Kidney (tissue), 22 donors: ENCODE measurements at places on chromosomes 2 and 18. TPM values are rescaled to one million over a fixed set of nuclear protein-coding genes. Genes with fewer than 3 reads are reported as not detected.

- H3K27ac ChIP-seq: no peak overlapping the region
- no peak for DNase-seq
- no peaks in the 10 kb centered on the region for H3K36me3 ChIP-seq
- H3K4me1 ChIP-seq: no peaks in the 10 kb centered on the region
Observed at GRCh38 chr2:150282771-150283371, 204.6 kb downstream of the RND3 start.

DNA sequence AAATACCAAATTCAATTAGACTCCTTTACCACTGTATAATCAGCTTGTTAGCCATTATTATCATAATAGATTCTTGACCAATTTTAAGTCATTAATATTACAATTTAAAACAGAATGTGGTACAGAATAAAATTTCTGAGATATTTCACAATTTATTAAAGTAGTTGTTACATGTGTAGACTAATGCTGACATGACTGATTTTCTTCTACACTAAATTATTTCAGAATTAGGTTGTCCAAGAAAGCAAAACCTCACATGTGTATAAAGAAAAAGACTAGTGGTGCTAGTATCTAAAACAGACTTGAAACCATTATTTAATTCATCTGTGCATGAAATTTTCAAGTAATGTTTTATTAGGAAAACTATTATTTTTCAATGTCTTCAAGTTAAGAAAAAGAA lies 79.2 kb upstream of the COL3A1 start:
- no peaks in the 10 kb centered on the region for H3K36me3 ChIP-seq
- no peak for DNase-seq
- H3K27me3 ChIP-seq: no peaks in the 10 kb centered on the region
- no peaks in the 10 kb centered on the region for H3K4me1 ChIP-seq
- H3K4me3 ChIP-seq: no peak overlapping the region

- no peak overlapping the region for H3K27ac ChIP-seq
- no peaks in the 10 kb centered on the region for H3K27me3 ChIP-seq
- H3K36me3 ChIP-seq: no peaks in the 10 kb centered on the region
- peaks cover 23% of the 10 kb centered on the region for H3K4me1 ChIP-seq
- H3K4me3 ChIP-seq: no peak overlapping the region
- DNase-seq: no peak
Observed at GRCh38 chr2:200320344-200320743, 13.9 kb downstream of the SPATS2L start.

DNA sequence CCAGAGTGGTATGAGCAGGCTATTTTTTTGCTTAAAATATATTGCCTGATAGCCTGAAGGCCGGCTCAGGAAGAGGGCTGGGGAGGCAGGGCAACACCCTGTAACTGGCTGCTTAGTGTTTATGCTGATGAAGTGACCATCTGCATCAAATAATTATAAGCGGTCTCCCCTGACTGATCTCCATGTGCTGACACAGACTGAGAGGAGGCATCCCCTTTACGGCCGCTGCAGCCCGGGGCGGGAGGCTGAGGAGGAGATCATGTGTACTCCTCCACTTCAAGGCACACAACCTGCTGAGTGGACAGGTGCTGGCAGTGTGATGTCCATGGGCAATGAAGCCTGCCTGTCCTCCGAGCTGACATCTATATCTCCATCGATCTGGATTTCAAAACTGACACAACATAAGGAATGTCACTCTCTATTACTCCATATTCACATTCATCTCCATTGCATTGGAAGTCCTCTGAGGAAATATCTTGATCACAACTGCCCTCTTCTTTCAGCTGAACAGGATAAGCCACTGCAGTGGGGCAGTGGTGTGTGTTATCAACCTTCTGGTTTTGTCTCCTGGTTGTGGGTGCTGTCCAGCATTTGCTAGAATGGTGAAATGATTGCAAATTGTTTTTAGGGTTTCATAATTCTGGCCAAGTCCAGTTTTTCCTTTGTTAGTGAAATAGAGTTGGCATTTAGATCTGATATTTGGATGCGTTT lies 143.5 kb downstream of the AQP4 start:
- no peak for DNase-seq
- H3K36me3 ChIP-seq: no peaks in the 10 kb centered on the region
- no peak overlapping the region for H3K27ac ChIP-seq
- no peaks in the 10 kb centered on the region for H3K4me1 ChIP-seq

DNA sequence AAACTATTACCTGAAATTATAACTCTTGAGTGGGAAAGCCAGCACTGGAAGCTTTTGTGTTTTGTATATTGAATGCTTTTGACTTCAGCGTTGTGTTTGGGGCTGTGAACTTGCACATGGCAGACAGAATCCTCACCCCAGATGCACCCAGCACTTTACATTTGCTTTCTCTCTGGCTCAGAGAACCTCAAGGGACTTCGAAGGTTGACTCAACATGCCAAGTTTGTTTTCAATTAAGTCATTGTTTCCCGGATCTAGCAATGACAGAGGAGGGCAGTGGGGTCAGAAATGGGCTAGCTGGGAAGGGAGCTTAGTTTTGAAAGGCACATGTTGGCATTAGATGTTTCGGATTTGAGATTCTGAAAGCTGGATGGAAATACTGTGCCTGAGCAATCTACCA lies 22.4 kb downstream of the TET3 start:
- DNase-seq: no peak
- no peaks in the 10 kb centered on the region for H3K36me3 ChIP-seq
- no peaks in the 10 kb centered on the region for H3K27me3 ChIP-seq
- no peak overlapping the region for H3K4me3 ChIP-seq
- no peak overlapping the region for H3K27ac ChIP-seq
- peaks cover 17% of the 10 kb centered on the region for H3K4me1 ChIP-seq

- H3K27ac ChIP-seq: no peak overlapping the region
- DNase-seq: no peak
- H3K4me1 ChIP-seq: no peaks in the 10 kb centered on the region
- peaks cover 6% of the 10 kb centered on the region for H3K36me3 ChIP-seq
- no peaks in the 10 kb centered on the region for H3K27me3 ChIP-seq
Observed at GRCh38 chr18:76362676-76363075, 132.4 kb downstream of the ZNF516 start.

DNA sequence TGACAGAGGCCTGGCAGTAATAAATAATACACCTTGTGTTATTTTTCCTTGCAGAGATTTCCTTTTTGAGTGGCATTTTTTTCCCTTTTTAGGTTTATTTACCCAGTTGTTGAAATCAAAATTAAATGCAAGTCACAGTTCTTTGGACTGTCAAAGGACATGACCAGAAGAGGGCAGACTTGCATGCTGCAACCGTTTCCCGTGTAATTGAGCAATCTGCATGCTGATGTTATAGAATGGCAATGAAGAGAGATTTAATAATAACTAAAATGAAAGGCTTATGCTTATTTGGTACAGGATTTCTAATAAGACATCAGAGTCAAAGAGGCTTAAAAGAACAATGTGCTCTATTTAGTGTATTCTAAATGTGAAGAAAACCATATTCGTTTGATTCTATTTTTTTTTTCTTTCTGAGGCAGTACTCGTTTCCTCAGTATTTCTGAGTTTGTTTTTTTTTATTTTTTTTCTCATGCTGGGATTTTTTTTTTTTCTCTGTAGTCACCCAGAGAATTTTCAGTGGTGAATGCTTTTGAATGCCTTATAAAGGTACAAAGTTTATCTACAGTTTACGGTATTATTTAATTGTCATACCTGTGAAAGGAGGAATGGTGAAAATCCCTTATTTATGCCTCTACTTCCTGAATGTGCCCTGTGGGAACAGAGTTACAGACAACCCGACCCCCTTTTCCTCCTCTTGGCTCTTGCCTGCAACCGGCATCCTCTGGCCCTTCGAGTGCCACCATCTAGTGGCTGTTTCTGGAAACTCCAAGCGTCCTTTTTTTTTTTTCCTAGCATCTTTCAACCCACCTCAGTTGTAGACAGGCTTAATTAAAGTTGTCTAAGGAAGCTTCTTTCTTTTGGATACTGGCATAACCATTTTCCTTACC lies 368.5 kb downstream of the LRRTM1 start:
- no peak overlapping the region for H3K27ac ChIP-seq
- H3K27me3 ChIP-seq: no peaks in the 10 kb centered on the region
- no peak overlapping the region for H3K4me3 ChIP-seq
- peak; percentile 81 for DNase-seq
- H3K36me3 ChIP-seq: no peaks in the 10 kb centered on the region

DNA sequence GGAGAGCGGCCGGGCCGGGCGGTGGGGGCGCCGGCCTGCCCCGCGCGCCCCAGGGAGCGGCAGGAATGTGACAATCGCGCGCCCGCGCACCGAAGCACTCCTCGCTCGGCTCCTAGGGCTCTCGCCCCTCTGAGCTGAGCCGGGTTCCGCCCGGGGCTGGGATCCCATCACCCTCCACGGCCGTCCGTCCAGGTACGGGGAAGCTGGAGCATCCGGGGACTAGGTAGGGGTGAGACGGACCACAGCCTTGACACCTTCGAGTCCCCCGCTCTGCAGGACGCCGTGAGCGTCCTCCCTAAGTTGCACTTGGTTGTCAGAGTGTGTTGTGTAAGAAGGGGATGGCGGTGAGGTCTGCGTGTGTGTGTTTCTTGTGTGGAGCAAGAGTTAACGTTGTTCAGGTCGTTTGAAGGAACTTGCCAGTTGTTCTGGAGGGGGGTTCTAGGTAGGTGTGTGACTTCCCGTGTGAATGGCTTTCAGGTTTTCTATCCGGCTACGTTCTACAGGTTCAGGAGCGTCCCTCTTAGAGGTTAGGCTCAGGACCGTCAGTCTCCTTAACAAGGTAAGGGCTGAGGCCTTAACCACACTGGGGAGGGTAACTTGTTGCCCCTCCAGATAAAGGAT lies 393 bp downstream of the IL1R1 start:
- H3K27ac ChIP-seq: peak overlapping the region; percentile 91
- no peak for DNase-seq
- H3K4me3 ChIP-seq: peak overlapping the region; percentile 91
- H3K27me3 ChIP-seq: no peaks in the 10 kb centered on the region
- H3K36me3 ChIP-seq: no peaks in the 10 kb centered on the region

GRCh38 chr2:46010925-46011490 lies 286.2 kb upstream of the EPAS1 start:
- H3K4me3 ChIP-seq: no peak overlapping the region
- no peak overlapping the region for H3K27ac ChIP-seq
- no peaks in the 10 kb centered on the region for H3K27me3 ChIP-seq
- no peaks in the 10 kb centered on the region for H3K4me1 ChIP-seq

- DNase-seq: no peak
- H3K27me3 ChIP-seq: no peaks in the 10 kb centered on the region
- no peaks in the 10 kb centered on the region for H3K4me1 ChIP-seq
- H3K36me3 ChIP-seq: no peaks in the 10 kb centered on the region
- no peak overlapping the region for H3K27ac ChIP-seq
Observed at GRCh38 chr2:97849881-97850528, 136.6 kb downstream of the ZAP70 start.

- no peak overlapping the region for H3K4me3 ChIP-seq
- no peaks in the 10 kb centered on the region for H3K27me3 ChIP-seq
- DNase-seq: no peak
Observed at GRCh38 chr2:69581774-69582581, 61.6 kb downstream of the AAK1 start.

DNA sequence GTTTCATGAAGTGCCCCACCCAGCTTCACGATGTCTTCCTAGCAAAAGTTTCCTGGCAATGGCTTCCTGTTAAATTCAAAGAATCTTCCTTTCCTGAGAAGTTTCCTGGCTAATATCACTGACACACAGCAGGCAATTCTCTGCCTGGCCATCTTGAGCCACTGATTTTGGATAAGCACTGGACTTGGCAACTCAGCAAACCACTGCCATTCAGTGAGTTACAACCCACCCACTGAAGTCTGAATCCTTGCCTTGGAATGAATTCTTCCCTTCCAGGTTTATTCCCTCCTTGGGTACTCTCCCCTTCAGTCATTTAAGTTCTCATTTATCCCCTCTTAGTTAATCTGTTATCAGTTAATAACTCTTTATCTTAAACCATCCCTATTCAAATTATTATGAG lies 426.0 kb downstream of the MBD2 start:
- H3K27ac ChIP-seq: no peak overlapping the region
- H3K4me1 ChIP-seq: no peaks in the 10 kb centered on the region
- H3K27me3 ChIP-seq: no peaks in the 10 kb centered on the region
- no peaks in the 10 kb centered on the region for H3K36me3 ChIP-seq
- no peak for DNase-seq
- no peak overlapping the region for H3K4me3 ChIP-seq

DNA sequence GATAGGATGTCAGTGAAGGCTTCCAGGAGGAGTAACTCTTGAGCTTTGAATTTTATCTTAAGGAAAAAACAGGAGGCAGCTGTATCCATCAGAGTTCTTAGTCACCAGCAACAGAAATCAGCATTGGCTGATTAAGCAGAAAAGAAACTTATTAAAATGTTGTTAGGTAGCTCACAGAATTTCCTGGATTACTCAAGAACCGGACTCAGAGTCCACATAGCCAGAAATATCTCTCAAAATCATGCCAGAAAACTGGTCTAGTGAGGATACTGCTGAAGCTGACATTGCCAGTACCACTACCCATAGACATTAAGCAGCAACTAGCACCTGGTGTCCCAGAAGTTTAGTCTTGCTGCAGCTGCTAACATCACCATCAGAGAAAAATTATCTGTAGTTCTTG lies 10.1 kb upstream of the AFTPH start:
- no peak for DNase-seq
- H3K27ac ChIP-seq: no peak overlapping the region
- H3K27me3 ChIP-seq: no peaks in the 10 kb centered on the region
- no peaks in the 10 kb centered on the region for H3K4me1 ChIP-seq
- H3K4me3 ChIP-seq: no peak overlapping the region

DNA sequence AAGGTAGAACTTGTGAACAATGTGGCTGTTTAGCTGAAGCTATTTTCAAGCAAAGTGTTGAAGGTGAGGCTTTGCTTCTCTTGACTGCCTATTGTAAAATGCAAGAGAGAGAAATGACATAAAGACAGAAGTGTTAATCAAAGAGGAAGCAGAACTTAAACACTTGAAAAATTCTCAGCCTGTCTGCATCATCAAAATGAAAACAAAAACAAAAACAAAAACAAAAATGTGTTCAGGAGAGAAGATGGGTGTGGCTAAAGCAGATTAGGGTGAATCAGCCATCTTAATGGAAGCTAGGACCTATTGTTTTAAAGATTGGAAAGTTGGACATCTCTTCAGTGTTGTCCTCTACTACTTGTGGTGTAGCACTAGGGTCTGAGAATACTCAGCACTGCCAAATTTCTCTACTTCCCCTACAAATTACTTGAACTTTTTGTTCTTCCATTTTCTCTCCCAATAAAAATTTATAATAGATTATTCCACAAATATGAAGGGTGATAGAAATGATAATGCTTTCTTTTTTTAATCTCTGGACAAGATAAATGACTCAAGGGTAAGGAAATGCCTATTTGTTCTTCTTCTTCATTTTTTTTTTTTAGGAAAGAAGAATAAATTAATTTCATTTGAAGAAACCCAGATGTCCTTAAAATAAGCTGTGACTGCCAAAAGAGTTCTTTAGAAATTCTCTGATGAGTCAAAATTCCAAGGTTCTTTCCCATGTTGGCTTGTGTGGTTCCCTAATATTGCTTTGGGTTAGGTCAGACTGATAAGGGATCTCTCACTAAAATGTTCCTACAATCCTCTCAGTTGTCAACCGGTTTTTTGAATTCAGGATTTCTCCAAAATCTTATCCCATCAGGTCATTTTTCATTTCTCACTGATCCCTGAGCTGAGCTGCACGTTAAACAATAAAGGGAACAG lies 571.2 kb upstream of the ZEB2 start:
- no peak overlapping the region for H3K4me3 ChIP-seq
- no peak overlapping the region for H3K27ac ChIP-seq
- no peaks in the 10 kb centered on the region for H3K4me1 ChIP-seq
- no peak for DNase-seq
- no peaks in the 10 kb centered on the region for H3K27me3 ChIP-seq

CEP68 gene
- total RNA-seq: 20.3 TPM

MLPH gene
- total RNA-seq: 9.6 TPM

RTTN gene
- 12.3 TPM for total RNA-seq

CIB4 gene
- not detected for total RNA-seq

RSAD2 gene
- total RNA-seq: 4.5 TPM

SIGLEC15 gene
- 1.2 TPM for total RNA-seq

RAB17 gene
- 59.1 TPM for total RNA-seq

ZSWIM2 gene
- total RNA-seq: not detected

COL4A4 gene
- 53.3 TPM for total RNA-seq

UGT1A10 gene
- total RNA-seq: not detected

KIF1A gene
- total RNA-seq: 0.54 TPM
